ENCODE measurements at places on chromosomes 7 and 10.

- H3K4me1 ChIP-seq = no peaks in the 10 kb centered on the region
- H3K27me3 ChIP-seq = no peaks in the 10 kb centered on the region
- H3K4me3 ChIP-seq = no peak overlapping the region
- DNase-seq = no peak
- H3K36me3 ChIP-seq = no peaks in the 10 kb centered on the region
Observed at GRCh38 chr7:48269066-48269465, 97.8 kb downstream of the ABCA13 start.

DNA sequence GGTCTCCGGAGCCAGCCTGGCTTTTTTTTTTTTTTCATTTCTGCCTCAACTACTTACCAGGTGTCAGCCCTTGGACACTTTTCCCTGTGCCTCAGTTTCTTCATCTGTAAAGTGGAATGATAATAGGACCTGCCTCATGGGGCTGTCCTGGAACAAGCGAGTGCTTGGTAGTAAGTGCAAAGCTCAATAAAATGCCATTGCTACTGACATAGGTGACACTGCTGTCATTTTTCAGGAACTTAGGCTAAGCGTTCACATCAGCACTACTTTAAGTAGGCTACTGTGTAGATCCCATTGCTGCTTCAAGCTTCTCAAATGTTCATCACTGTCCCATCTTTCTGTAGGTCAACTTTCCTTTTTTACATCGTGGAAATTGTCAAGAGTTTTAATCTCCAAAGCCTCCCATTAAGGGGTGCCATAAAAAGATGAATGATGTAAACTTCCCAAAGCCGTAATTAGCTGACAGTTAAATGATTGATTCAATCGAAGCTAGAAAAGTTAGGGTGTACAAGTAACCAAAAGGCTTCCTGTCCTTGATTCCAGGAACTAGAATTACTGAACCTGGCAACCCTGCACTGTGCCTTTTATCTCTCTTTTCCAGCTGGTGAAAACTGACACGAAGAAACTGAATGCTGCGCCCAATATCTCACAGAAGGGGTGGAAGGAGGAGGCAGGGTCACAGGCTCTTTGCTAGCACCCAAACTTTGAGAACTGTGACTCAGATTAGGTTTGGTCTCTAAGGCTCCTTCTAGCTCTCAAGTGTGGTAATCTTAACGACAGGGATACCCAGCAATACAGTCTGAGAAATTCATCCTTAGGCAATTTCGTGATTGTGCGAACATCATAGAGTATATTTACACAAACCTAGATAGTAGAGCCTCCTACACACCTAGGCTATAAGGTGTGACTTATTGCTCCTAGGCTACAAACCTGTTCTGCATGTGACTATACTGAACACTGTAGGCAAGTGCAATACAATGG lies 861 bp upstream of the USP6NL start:
- peak; percentile 12 for DNase-seq
- H3K27ac ChIP-seq = peak overlapping the region; percentile 22
- H3K4me3 ChIP-seq = peak overlapping the region; percentile 1
- H3K36me3 ChIP-seq = no peaks in the 10 kb centered on the region

DNA sequence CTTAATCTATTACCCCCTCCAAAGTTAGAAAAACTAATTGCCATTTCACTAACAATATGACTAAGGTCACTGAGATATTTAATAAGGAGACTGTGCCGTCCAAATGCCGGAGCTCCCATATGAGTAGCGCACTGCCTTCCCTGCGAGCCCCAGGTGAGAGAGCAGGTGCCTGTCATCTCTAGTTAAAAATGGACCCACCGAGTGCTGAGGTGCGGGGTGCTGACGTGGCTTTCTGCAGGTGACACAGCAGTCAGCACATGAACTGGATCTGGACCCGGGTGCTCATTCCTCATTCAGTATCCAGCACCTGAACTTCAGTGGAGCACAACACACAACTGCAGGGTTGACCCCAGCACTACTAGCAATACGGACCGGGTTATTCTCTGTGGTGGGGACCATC lies 138.0 kb upstream of the NPS start:
- no peaks in the 10 kb centered on the region for H3K36me3 ChIP-seq
- no peaks in the 10 kb centered on the region for H3K27me3 ChIP-seq
- no peaks in the 10 kb centered on the region for H3K4me1 ChIP-seq
- H3K27ac ChIP-seq = no peak overlapping the region
- no peak overlapping the region for H3K4me3 ChIP-seq
- no peak for DNase-seq

GRCh38 chr10:20870834-20871233 lies 26.3 kb downstream of the NEBL start:
- no peak for DNase-seq
- H3K27ac ChIP-seq = no peak overlapping the region
- no peak overlapping the region for H3K4me3 ChIP-seq
- H3K36me3 ChIP-seq = no peaks in the 10 kb centered on the region

DNA sequence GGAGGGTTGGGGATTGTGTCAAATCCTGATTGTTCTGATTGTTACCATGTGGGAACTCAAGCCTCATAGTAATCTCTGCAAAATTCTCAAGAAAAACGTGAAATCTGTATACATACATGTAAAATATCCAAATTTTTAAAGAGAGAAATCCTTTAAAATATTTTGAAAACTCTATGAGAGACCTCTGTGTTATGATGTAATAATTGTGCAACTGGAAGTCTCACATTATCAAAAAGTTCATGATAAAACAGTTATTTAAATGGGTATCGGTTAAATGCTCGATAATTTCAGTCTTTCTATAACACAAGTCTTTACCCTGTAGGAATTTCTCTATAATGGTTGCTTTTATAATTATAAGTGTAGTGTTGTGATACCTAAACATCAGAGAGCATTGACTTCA lies 95.5 kb downstream of the TMEM26 start:
- H3K4me1 ChIP-seq = no peaks in the 10 kb centered on the region
- H3K4me3 ChIP-seq = no peak overlapping the region
- no peaks in the 10 kb centered on the region for H3K36me3 ChIP-seq
- DNase-seq = no peak
- no peak overlapping the region for H3K27ac ChIP-seq
- no peaks in the 10 kb centered on the region for H3K27me3 ChIP-seq

GRCh38 chr10:75707080-75707840 lies 275.8 kb downstream of the LRMDA start:
- no peaks in the 10 kb centered on the region for H3K36me3 ChIP-seq
- DNase-seq = no peak
- no peak overlapping the region for H3K4me3 ChIP-seq
- H3K4me1 ChIP-seq = no peaks in the 10 kb centered on the region
- H3K27me3 ChIP-seq = no peaks in the 10 kb centered on the region

DNA sequence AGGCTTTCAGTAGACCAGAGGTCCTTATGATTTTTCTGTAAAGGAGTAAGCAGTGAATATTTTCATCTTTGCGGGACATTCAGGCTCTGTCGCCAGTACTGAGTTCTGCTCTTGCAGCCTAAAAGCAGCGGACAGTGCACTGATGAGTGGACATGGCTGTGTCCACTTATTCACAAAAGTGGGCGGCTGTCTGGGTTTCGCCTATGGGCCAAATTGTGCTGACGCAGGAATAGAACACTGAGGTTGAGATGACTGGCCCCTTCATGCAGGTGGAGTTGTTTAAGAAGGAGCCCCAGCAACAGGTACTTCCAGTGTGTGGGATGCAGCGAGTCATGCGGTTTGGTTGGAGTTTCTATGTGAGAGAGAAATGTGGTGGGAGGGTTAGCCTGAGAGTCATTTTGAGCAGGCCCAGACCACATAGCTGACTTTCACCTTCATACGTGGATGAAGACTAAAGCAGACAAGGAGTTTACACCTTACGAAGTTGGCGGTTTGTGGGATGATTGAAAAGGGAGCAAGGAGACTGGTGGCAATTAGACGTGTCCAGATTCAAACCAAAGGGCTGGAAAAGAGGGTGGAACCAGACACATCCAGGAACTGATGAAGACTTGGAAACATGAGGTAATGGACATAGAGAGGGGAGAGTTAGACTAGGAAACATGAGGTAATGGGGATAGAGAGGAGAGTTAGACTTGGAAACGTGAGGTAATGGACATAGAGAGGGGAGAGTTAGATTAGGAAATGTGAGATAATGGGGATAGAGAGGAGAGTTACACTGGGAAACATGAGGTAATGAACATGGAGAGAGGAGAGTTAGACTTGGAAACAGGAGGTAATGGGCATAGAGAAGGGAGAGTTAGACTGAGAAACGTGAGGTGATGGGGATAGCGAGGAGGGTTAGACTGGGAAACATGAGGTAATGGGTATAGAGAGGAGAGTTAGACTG lies 38.2 kb downstream of the WDR37 start:
- H3K27ac ChIP-seq = no peak overlapping the region
- no peaks in the 10 kb centered on the region for H3K27me3 ChIP-seq
- H3K4me1 ChIP-seq = no peaks in the 10 kb centered on the region

DNA sequence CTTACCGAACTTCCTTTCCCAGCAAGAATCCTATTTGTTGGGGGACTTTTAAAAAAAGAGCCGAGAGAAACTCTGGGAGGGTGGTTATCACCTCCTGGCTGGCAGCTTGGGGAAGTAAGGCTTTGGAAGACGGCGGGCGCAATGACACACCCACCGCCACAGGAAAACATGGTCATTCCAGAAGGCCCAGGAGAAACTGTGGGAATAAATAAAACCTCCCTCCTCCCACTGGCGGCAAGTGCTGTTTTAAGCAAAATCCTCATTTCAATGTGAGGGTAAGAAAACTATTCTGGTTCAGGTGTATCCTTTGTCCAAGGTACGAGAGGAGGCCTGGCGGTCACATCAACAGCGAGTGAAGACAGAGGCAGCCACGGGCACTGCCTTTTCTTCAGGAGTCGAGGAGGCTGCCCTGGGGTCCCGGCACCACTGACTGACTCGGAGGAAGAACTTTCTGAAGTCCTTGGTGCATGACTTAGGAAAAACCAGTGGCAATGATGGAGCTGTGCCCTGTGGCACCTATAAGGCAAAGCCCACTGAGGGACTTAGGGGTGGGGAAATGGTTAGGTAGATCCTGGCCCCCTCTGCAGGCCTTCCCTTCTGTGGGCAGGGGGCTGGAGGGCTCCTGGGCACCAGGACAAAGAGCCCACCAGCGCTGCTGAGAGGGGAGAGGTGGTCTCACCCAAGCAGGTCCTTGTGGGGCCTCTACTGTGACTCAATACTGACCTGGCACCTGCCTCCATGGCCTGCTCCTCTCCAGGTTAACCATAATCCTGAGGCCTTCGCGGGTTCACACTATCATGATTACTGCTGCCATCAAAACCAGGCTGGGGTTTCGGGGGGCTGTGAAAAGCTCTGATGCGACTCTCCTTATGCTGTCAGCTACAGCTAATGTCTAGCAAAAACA lies 21.4 kb downstream of the DNAJB12 start:
- H3K36me3 ChIP-seq = peaks cover 11% of the 10 kb centered on the region
- H3K4me3 ChIP-seq = no peak overlapping the region
- peak overlapping the region; percentile 32 for H3K27ac ChIP-seq
- no peaks in the 10 kb centered on the region for H3K27me3 ChIP-seq
- no peak for DNase-seq

Data from CD4-positive, alpha-beta memory T cell (primary cell).